ENCODE measurements at places on chromosomes 7 and 10.

DNA sequence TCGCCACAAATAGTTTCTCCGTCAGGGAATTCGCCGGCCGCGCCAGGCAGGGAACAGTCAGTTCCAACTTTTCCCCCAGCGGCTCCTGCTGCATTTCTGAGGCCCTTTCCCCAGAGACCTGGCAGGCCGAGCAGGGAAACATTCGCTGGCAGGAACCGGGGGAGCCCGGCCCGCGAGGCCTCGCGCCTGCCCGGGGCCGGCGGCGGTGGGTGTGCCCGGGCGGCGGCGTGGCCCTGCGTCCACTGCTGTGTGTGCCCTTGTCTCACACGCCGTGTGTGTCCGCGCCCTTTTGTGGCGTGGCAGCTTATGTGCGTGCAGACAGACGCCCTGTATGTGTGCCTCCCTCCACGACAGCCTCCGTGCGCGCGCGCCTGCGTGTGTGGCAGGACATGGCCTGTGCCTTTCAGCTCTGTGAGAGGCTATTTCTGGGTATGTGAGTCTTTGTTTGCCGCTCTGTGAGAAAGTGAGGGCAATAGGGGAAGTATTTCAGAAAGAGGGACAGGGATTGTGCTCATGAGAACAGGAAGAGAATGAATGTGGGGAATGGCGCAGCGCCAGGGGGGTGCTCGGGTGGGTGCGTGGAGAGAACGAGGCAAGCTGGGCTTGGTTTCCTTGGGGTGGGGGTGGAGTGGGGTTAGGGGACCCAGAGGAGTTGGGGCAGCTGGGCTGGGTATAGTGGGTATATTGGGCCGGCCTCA lies 689 bp upstream of the SMARCD3 start:
- peak; percentile 79 for DNase-seq

DNA sequence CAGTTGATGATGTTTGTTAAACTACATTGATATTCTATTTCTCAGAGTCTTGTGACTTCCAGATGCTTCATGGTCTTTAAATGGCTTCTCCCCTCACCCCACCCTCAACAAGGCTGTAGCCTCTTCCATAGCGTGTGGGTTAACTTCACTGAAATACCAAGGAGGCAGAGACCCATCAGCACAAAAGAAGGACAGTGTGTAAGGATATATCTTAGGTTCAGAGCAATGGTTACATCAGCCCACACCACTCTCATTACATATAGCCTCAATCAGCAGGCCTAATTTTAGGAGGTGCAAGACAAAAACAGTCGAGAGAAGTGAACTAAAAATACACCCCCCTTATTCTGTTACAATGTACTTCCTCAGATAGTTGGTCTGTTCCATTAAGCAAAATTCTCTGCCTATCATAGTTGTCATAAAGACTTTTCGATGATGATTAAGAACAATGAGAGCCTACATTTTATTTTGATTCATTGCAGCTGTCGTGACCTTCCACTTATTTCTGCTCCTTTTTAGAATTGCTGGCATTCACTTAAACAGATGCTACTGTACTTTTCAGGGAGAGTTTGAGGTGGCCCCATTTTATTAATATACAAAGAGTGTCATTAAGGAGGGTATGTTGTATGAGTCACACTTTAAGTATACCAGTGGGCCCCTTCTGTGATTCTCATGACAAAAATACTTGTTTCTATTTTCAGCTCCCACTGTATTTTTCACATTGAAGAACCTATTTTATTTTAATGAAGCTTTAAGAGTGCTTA lies 52.1 kb downstream of the WIPF3 start:
- DNase-seq = peak; percentile 53

DNA sequence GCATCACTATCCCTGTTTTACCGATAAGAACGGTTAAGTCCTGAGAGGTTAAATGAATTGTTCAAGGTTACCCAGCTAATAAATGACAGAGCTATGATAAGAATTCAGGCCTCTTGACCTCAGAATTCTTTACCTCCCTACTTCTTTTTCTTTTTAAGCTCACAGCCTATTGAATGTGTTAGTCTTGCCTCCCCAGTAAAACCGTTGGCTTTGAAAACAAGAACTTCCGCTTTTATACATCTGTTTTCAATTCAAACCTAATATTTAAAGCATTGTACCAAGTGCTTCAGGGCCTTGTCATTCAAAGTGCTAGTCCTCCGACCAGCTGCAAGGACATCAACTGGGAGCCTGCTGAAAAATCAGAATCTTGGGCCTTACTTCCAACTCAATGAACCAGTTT lies 15.6 kb downstream of the SEC31B start:
- peak; percentile 90 for DNase-seq

DNA sequence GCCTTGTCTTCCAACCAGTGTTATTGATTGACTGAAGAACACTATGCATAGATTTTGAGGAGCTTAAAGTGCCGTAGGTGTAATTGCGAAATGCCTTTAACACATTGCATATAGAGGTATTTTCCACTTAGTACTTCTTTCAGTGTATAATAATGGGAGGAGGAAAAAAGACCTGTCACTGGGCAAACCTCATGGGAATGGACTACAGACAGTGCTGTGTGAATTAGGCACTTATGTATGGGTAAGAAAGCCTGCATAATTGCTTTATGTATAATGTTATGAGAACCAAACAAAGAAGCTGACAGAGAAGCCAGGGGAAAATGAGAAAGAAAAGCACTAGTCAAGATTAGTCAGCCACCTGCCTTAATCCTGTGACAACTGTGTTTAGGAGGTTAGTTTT lies 12.4 kb upstream of the SCRN1 start:
- DNase-seq = no peak

DNA sequence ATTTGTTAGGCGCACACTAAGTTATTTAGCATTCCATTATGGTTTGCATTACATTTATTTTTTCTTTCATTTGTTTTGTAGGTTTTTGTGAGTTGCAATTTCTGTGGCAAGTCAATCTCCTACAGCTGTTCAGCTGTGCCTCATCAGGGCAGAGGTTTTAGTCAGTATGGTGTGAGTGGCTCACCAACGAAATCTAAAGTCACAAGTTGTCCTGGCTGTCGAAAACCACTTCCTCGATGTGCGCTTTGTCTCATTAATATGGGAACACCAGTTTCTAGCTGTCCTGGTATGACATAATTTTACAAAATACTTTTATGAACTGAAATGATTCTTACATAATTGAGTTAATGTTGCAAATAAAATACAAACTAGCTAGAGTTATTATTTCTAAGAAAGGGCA lies 29.5 kb downstream of the MIOS start:
- DNase-seq = no peak

DNA sequence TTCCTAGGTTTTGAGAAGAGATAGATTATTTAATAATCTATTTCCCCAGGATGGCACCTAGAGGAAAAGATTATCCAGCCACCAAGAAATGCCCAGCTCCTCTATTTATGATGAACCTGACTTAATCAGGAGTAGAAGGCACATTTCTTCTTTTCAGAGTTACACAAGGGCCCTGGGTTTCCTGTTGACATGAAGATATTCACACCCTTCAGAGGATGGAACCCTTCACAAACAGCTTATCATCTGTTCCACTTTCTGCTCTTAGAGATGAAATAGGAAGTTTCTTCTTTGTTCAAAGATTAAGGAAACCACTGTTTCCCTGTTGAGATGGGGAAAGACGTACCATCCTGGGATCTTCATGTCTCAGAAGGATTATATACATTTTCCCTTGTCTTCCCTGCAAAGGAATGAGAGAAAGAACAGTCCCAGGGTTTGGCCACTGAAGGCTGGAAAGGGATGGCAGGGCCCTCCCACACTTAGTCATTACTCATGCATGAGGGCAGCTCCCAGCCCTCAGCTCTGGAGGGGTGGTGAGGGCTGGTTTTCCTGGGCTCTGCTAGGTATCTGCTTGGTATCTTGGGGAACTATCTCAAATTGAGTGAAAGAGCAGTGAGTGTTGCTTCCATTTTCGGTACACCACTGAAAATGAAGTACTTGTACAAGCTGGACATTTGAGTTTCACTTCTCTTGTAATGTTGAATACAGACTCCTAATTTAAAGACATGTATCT lies 64.0 kb downstream of the MTPAP start:
- DNase-seq = peak; percentile 46

- no peak for DNase-seq
Measured at GRCh38 chr7:92614660-92615174, 24.5 kb upstream of the FAM133B start.

GRCh38 chr10:70993051-70993450 lies 104.7 kb upstream of the PCBD1 start:
- no peak for DNase-seq

GRCh38 chr7:79893991-79894390 lies 240.6 kb upstream of the GNAI1 start:
- peak; percentile 10 for DNase-seq

DNA sequence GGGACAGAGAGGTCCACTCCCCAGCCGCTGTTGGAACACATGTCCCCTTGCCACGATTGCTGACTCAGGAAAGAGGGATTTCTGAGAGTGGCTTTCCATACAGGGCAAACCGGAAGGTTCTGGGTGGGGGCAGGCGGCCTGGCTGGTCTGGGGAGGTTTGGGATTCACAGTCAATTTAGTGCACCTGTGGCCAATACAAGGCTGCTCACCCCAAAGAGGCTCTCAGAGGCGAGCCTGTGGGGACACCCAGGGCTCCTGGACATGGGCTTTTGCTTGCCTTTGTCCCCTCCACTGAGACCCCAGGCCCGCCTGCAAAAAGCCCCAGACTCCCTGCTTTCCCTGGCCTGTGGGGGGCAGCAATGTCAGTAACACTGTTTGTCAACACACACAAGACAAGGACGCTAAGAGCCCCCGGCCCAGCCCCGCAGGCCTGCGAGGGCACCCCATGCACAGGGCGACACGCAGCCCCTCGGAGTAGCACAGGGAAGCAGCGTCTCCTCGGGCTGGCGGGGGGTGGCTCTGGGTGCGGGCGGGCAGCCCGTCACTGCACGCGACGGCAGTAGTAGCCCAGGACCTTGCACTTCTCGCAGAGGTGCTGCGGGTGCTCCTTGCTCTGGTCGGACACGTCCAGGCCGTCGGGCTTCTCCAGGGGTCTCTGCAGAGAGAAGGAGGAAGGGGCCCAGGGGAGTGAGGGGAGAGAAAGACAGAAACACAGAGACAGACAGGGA lies 38.7 kb downstream of the PPIF start:
- no peak for DNase-seq

GRCh38 chr7:100079024-100079560 lies 2.4 kb downstream of the ZNF3 start:
- no peak for DNase-seq

- no peak for DNase-seq
Measured at GRCh38 chr7:67976490-67976889, 979.9 kb downstream of the TYW1 start.

DNA sequence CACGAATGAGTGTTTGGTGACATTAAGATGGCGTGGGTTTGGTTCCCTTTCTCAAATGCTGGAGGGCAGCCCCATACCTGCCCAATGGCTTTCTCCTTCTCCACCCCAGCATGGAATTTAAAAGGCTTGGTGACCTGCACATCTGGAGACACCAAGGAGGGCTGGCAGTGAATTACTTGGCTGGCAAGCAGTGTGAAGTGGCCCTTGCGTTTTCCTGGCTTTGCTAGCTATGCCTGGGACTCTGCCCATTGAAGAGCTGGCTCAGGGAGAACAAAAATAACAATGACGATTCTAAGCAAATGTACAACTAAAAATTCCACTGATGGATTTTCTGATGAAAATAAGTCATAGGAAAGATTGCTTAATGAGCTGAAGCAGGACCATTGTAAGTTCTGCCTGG lies 203.7 kb downstream of the CYP26A1 start:
- no peak for DNase-seq

DNA sequence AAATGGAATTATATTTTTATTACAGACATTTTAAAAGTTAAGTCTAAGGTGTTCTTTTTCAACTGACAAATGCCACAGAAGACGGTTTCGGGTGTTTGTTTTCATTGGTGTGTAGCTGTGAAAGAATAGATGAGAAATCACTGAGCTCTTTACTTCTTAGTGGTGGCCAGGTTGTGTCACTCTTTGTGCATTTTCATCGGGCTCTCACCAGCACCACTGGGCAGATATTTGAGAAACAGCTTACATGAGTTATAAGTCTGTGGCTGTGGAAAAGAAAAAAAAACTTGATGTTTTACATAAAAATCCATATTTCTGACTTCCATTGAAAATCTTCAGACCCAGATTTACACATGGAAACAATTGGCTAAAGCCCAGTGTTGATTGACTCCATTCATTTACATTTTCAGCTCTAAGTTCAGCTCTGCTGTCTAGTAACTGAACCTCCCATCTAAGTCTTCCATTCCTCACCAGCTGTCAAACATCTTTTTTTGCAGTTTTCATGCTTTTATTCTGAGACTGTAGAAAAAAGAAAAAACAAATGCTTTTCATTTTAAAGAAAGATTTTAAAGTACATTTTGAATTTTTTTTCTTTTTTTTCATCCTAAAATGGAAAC lies 22.3 kb downstream of the CABCOCO1 start:
- no peak for DNase-seq

DNA sequence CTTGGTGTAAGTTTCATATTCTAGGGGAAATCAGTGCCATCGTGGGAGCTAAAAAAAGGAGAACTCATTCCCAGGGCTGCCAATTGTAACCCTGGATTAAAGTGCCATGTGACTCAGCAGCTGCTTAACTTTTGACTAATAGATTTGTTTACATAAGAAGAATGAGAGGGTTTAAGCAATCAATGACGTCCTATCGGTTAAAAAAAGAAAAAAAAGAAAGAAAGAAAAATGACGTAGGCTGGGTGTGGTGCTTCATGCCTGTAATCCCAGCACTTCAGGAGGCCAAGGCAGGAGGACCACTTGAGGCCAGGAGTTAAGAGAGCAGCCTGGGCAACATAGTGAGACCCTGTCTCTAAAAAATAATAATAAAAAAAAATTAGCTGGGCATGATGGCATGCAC lies 116.2 kb upstream of the AFAP1L2 start:
- peak; percentile 84 for DNase-seq

DNA sequence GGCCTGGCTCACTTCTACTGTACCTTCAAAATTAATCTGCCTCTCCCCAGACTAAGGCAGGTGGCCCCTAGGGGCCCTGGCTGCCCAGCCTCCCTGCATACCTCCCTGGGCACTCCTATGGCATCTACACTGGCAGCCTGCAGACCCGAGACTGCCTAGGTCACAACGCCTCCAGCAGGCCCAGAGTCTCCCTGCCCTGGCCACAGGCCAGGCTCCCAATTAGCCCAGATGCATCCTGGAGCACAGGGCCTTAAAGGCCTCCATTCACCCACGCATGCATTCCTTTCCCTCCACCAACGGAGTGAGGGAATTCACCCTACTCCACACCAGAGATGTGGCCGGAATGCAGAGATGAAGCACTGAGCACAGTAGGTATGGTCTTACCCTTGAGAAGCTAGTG lies 1.9 kb downstream of the CHAT start:
- peak; percentile 20 for DNase-seq

- DNase-seq = no peak
Measured at GRCh38 chr7:88458946-88459345, 152.3 kb upstream of the STEAP4 start.

DNA sequence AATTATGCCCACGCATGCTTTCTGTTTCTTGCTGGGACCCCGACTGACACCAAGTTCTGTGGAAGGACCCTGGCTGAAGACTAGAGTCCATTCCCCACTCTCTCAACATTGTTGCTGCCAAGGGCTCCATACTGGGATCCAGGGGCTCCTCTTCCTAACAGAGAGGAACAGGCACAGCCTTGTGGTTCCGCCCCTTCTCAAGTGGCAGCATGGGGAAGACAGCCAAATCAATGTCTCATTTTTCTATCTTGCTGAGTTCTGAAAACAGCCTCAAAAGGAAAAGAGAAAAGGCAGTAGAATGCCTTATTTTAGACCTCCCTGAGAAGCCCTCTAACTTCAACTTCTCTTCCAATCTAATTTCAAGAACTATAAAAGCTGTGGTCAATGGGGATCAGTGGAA lies 23.7 kb upstream of the LAMB1 start:
- DNase-seq = peak; percentile 50

All from EH (cell line).